MV-4-11 (cell line): ENCODE measurements at places on chromosomes 2 and 18.
A peak's percentile ranks its signal among the peaks of the same experiment; 100 is the strongest.

- DNase-seq: no peak
These were observed 188.3 kb downstream of the GBX2 start for GRCh38 chr2:235979753-235980435.

GRCh38 chr2:5951471-5951870, 259.3 kb downstream of the SOX11 start:
- DNase-seq: no peak

- DNase-seq: no peak
These were observed 145.4 kb upstream of the PIK3C3 start for GRCh38 chr18:41809652-41810051.

- peak; percentile 33 for DNase-seq
These were observed 70.8 kb downstream of the TNS1 start for GRCh38 chr2:217931846-217932560.

DNA sequence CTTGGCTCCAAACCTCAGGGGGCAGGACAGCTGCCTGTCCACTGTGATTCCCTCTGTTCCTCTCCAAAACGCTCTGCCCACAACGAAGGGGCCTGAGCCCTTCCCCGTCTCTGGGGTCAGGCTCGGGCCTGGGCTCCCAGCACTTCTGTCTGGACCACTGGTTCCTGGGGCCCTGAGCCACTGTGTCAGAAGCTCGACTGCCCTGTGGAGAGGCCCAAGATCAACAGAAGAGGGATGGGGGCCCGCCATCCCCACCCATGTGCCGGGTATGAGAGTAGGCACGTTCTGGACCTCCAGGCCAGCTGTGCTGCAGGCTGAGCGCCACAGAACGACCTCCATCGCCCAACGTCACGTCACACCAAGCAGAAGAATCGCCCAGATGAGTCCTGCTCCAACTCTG, 119.9 kb upstream of the HS6ST1 start:
- no peak for DNase-seq

DNA sequence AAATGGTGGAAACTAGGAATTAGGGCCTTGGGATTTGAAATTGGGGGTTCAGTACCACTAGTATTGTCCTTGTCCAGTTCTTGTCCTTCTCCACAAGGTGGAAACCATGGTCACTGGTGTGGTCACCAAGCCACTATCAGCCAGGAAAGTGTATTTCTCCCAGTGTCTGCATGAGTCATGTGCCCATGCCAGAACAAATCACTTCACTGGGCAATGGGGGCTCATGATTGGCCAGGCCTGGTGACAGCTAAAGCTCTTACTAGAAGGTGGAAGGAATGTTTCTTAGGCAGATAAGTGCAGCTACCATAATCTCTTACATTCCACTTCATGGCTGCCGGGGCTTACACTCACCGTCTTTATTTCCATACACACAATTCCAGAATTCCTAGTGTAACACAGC, 124.8 kb upstream of the TACR1 start:
- no peak for DNase-seq

DNA sequence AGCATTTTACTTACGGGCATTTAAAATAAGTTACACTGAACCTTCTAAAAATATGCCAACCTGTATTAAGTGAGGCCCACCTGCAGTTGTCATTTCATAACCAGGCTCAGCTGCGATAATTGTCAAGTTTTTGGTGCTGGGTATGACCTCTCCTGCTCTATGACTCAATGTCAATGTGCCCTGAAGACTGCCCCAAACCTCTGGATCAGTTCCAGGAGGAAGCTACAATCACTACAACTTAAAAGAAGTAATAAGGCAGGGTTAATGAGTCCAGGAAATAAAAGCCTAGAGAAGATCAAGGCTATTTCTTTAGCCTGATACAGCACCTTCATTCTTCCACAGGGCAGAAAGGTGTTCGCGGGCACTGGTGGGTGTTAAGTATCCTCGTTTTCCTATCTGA, 22.9 kb downstream of the POLR1A start:
- no peak for DNase-seq

DNA sequence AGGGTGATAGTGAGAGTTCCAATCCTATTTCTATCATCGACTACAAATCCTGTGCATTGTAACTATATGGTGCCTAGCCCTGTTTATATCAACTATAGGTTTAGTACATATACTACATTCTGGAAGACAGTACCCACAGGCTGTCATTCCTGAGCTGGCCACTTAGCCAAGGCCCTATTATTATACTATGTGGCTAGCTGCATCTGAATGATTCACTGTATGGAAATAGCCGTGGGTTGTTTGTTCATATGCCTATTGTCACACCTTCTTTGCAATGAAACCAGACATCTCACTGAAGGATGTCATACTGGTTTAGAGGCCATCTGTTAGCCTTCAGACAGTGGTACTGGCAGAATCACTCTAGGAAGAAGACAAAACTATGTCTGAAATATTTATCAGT, 62.3 kb upstream of the FSIP2 start:
- DNase-seq: no peak

DNA sequence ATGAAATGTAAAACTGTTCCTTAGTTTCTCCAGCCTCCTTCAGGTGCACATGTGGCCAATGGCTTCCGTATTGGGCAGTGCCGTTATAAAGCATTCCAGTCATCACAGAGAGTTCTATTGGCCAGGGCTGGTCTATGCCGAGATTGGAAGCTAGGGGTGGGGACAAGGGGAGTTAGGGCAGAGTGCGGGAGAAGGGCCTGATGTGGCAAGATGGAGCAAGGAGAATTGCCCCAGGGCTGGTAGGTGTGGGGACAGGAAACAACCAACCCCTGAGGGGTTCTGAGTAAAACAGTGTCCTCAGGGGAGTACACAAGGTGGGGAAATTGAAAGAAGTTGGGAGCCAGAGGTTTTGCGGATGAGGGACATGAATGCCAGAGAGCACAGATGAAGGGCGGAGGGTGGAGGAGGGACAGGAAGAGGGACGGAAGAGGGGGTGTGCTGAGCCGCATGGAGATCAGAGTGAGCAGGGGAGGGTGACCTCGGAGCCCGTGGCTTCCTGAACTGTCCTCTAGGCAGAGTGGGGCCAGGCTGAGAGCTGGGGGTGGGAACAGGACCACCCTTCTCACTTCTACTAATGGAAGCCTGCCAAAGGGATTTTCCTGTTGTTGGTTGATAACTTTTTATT, 9.1 kb upstream of the ATP6V1C2 start:
- no peak for DNase-seq

DNA sequence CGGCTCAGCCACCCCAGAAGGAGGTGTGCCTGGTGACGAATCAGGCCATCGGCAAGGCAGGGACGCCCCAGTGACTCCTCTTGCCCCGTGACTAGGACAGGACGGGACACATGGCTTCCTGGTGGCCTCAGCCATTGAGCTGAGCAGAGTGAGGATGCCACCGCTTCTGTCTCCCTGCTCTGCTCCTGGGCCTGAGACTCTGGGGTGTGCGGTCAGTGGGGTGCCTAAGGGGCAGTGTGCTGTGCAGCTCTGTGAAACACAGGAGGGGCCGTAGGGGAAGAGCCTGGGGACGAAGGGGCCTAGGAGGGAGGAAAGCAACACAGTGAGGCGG, 24.3 kb downstream of the IGFBP5 start:
- no peak for DNase-seq

- peak; percentile 34 for DNase-seq
These were observed 159.6 kb downstream of the BAZ2B start for GRCh38 chr2:159456500-159457426.

GRCh38 chr2:200373973-200374416, 67.5 kb downstream of the SPATS2L start:
- no peak for DNase-seq

DNA sequence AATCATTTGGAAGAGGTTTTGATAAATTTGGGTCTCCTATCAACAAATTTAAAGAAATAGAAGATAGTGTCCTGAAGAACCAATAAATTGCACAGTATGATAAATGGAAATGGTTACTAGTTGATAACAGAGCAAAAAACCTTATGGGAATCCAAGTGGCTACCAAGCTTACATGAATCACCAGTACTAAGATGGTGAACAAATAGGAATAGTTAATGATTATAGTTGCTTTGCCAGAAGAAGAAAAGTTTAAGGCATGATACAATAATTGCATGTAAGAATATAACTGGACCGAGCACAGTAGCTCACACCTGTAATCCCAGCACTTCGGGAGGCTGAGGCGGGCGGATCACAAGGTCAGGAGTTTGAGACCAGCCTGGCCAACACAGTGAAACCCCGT, 19.6 kb upstream of the INO80D start:
- no peak for DNase-seq

GRCh38 chr2:175955136-175955535, 46.9 kb downstream of the LNPK start:
- no peak for DNase-seq

DNA sequence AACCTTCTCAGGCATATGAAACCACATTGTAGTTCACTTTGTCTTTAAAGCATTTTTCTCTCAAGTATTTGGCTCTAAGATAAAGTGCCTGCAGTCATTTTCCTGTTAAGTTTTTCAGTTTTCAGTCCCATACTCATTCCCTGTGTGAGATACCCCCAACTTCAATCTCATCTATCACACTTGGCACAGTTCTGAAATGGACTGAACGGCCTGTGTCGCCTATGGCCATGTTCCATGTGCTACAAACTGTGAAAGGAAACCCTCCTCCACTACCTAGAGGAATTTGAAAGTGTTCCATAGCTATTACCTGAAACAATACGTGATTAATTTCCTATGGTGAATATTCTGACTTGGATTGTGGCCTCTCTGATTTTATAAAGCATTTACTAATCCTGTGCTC, 319.1 kb downstream of the CTNNA2 start:
- no peak for DNase-seq

GRCh38 chr2:42961385-42961811, 169.0 kb upstream of the HAAO start:
- peak; percentile 96 for DNase-seq

GRCh38 chr2:10135296-10136089, 13.0 kb downstream of the RRM2 start:
- DNase-seq: peak; percentile 28

- DNase-seq: no peak
These were observed 688.2 kb downstream of the NYAP2 start for GRCh38 chr2:226087505-226088365.

GRCh38 chr2:234478121-234478858, 18.6 kb downstream of the ARL4C start:
- DNase-seq: no peak
